ENCODE measurements at places on chromosomes 2 and 18. TPM values are rescaled to one million over a fixed set of nuclear protein-coding genes. Genes with fewer than 3 reads are reported as not detected.

Gene AMER3
- not detected for total RNA-seq

Gene GATA6
- total RNA-seq, result 17.6 TPM

DNA sequence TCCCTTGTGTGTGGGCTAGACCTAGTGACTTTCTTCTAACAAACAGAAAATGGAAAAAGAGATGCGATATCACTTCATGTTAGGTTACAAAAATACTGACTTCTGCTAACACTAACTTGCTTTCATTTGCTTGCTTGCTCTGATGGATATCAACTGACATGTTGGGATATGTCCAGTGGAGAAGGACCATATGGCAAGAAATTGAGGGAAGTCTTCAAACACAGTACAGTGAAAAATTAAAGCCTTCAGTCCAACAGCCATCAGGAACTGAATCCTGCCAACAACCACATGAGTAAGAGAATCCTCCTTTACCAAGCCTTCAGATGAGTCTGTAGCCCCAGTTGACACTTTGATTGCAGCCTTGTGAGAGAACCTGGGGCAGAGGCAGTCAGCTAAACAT is 143.9 kb downstream of the MAIP1 start:
- DNase-seq, result no peak

Gene DSG1
- not detected for total RNA-seq

GRCh38 chr2:32250290-32250689 is 14.4 kb downstream of the NLRC4 start:
- DNase-seq, result no peak

DNA sequence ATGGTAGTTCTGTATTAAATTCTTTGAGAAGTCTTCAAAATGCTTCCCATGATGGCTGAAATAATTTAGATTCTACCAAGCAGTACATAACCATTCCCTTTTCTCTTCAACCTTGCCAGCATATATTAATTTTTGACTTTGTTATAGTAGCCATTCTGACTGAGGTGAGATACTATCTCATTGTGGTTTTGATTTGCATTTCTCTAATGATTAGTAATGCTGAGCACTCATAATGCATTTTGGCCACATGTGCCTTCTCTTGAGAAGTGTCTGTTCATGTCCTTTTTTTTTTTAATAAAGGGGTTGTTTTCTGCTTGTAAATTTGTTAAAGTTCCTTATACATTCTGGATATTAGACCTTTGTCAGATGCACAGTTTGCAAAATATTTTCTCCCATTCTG is 173.9 kb downstream of the CALCRL start:
- DNase-seq, result no peak

- no peak for DNase-seq
Measured at GRCh38 chr2:69962986-69963730, 1.7 kb upstream of the ASPRV1 start.

DNA sequence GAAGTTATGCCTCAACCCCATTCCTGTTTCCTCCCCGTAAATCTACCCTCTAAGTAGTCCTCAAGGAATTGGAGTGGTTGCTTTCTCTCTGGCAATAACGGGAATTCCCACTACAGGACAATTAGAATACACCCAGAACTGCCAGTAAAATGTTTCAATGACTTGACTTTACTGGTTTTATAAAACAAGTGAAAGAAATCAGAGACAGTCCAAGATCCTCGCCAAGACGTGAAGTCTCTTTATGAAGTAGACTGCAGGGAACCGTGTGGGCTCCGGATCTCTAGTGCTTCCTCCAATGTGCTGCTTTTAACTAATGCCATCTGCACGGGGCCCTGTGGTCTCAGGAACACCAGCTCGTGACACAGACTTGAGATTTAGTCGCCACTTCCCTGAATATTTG is 101.4 kb downstream of the CPO start:
- no peak for DNase-seq

GRCh38 chr2:30948130-30948529 is 140.9 kb upstream of the CAPN13 start:
- no peak for DNase-seq

- no peak for DNase-seq
Measured at GRCh38 chr2:33477473-33478468, 1.3 kb downstream of the RASGRP3 start.

Gene SLC9A4
- not detected for total RNA-seq

DNA sequence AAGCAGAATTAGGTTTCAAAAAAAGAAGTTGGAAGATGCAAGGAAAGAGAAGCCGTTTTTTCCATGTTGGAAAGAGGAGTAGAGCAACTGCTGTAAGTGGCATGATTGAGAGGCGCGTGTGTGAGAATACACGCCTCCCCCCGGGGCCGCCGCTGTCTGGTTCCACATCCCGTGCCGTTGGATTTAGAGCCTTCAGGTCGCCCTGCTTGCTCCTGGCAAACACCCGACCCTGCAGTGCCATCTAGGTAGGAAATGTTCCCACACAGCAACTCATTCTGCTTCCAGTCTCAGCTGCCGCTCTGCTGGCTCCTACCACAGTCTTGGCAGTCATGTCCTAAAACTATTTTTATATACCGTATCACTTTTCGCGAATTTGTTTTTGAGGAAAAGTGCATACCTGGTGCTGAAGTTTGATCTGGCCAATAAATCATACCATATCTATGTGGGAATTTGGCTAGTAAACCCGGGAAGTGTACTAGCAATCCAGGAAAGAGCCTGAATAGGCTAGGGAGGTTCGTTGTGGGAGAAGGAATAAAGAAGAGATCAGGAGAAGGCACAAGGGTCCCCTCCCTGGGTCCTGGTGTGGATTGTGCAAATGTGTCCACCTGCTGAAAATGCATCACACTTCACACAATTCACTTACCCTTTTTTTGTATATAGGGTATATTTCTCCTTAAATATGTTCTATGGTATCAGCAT is 372.7 kb downstream of the FBXO15 start:
- DNase-seq, result no peak

DNA sequence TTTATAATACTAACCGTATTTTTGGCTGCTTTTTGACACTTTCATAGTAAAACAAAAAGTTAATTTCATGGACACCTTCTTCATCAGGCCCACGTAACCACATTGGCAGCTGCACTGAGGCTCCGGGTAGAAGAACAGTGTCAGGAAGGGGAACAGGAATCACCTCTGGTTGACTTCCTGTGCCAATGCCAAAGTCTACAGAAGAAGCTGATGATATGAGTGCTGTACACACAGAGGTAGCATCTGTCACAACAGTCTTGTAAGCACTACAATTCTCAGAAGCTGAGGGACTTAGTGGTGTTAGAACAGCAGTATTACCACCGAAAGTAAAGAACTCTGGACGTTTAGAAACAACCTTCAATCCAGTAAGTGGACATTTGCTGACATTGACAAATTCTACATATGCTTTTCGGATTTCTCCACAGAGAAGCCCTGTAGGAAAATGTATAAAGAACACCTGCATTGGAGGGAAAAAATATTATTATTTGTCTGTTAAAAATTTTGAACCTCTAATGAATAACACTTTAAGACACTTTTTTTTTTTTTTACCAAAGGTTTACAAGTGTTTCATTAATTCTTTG is 85.3 kb downstream of the TRAPPC8 start:
- DNase-seq, result no peak

Gene ASB18
- not detected for total RNA-seq

DNA sequence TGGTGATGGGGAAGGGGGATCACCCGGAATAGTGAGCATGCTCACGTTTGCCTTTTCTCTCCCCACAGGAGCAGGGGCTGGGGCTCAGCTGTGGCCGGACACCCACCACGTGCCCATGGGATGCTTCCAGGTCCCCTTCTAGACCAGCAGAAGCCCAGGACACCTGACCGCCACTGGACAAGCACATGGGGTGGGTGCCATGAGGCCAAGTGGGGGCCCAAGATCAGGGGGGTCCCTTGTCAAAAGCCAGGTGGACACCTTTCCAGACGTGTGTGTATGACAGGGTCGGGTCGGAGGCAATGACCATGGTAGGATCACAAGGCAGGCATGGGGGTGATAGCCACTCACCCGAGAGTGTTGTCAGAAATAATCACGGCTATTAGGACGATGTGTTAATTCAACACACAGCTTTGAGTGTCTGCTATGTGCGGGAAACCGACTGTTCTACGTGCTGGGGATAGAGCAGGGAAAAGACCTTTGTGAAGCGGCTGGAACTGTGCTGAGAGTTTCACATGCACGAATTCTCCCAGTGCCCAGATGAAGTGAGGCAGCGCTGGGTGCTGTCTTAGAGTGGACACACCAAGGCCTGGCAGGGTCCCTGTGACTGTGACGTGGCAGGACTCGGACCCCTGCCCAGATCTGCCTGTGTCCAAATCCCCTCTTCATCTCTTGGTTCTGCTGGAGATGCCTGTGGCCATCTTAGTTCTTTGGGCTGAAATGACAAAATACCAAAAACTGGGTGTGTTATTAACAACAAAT is 244.7 kb downstream of the NDUFA10 start:
- DNase-seq, result no peak
